Stimulated activated CD4-positive, alpha-beta T cell treated with anti-CD3 and anti-CD28 coated beads, Interleukin-1b, Interleukin-23, amount 100 ng/mL, for 4 hours (primary cell): ENCODE measurements at places on chromosomes 11 and 22.

DNA sequence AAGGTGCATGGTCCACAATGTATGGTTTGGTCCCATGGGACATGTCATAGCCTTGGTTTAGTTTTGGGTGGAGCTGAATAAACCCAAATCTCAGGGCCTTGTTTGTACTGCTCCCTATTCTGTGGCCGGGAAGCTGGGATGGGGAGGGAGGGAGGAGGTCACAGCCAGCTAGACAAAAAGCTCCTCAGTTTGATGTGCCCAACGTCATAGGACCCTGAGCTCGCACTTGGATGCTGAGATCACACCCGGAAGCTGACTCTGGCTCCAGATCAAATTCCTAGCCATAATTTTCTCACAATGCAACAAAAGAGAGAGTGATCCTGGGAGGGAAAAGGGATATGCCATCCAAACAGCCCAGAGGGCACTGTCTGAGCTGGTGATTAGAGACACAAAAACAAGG, 1.5 kb downstream of the HSPB2 start:
- DNase-seq: no peak

DNA sequence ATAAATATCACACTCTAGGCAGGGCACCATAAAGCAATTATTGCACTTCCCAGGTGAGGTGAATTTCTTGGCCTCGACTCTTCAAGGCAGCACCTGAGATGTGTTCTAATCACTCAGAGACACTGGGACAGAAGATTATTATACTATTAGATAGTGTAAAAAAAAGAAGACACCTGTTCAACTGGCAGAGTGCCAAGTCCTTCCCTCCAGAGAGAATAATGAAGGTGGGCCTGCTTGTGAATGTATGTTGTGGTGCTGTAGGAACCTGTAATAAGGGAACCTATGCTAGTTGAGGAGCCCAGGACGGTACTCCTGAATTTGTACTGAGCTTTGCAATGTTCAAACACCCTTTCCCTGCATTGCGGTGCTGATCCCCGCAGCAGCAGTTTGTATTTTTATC, 107.5 kb downstream of the NXPE2 start:
- no peak for DNase-seq

- no peak for DNase-seq
Observed at GRCh38 chr22:16969508-16970327, 38.3 kb downstream of the GAB4 start.

- peak; percentile 70 for DNase-seq
Observed at GRCh38 chr11:67613960-67614715, 7.4 kb downstream of the NDUFV1 start.

DNA sequence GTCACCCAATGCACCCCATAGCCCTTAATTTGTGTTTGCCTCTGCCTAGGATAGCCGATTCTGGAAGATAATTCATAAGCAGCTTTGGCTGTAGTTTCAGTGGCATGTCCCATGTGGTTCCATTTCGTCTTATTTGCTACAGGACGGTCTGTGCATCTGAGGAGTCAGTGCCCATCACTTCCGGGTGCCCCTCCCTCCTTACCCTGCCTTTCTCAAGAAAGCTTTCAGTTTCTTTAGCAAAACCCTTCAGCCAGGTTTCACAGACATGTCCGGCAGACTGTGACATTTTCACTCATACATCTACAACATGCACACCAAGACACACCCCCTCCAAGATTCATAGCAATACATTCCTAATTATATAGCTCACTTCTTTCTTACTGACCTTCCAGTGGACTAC, 14.3 kb downstream of the TP53AIP1 start:
- DNase-seq: no peak

DNA sequence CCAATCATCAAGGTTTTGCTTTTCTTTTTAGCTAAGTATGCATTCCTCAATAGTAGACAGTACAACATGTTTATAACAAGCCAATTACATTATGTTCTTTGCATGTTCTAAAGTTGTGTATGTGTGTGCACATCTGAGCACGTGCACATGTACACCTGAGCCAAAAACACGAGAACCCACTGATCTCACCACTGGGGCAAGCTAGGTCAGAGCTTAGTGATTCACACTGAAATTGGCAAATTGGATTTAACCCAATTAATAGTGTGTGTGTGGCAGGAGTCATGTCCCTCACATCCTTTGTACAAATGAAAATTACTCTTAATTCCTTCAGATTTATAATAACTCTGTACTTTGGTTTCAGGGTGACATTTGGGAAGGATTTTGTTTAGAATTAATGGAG, 145.7 kb upstream of the TEAD1 start:
- DNase-seq: no peak

GRCh38 chr11:1574238-1574932, 2.3 kb upstream of the DUSP8 start:
- DNase-seq: peak; percentile 57

DNA sequence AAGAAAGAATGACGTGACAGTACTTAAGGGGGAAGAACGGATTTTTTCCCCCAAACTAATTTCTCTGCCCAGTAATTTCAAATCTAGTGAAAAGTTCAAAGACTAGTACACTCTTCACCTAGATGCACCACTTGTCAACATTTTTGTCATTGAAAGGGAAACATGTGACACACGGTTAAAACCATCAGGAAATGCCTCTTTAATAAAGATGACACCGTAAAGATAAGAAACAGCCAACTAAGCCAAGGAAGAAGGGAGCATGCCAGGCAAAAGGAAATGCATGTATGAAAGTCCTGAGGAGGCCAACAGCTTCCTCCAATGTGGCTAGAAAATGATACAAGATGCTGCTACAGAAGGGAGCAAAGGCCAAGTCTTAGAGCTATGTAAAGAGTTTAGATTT, 49.4 kb downstream of the RSF1 start:
- no peak for DNase-seq

DNA sequence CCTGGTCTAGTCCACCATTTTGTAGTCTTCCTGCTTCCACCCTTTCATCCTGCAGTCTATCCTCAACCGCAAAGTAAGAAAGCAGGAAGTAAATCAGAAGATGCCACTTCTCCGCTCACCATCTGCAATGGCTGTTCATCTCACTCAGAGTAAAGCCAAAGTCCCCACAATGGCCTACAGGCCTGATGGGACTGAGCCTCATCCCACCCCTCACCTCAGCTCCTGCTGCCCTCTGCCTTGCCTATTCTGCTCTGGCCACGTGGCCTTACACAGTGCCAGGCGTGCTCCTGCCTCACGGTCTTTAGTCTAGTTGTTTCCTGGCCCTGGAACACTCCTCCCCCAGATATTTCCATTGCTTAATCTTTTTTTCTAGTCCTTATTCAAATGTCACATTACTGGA, 95.5 kb downstream of the USP35 start:
- no peak for DNase-seq

DNA sequence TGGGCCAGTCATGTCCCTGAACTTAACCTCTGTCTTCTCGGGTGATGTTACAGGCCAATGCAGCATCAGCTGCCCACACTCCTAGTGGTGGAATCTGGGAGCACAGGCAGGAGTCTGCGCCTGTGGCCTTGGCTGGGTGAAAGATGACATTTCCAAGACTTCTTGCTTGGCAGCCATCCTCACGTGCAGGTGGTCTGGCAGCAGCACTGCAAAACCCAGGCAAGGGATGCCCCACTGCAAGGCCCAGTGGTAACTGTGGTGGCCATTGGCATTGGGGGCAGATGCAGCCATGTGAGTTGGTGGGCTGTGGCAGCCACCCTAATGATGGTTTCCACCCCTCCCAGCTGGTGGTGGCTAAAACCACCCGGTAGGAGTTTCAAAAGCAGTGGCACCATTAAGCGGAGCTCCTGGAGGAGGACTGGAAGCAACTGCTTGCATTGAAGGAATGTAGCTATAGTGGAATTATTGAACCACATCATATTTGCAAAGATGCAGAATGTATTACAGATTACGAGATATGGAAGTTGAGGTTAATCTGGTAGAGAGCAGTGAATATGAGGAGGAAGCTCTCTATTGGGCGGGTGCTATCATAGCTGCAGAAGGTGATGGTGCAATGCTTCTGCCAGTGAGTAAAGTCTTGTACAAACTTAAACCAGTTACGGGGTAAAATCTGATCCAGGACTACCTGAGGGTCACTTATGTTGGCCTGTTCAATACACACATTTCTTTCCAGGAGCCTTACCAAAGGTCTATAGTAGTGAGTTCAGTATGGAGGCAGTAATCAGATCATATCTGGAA, 120.7 kb upstream of the TOP3B start:
- DNase-seq: no peak

DNA sequence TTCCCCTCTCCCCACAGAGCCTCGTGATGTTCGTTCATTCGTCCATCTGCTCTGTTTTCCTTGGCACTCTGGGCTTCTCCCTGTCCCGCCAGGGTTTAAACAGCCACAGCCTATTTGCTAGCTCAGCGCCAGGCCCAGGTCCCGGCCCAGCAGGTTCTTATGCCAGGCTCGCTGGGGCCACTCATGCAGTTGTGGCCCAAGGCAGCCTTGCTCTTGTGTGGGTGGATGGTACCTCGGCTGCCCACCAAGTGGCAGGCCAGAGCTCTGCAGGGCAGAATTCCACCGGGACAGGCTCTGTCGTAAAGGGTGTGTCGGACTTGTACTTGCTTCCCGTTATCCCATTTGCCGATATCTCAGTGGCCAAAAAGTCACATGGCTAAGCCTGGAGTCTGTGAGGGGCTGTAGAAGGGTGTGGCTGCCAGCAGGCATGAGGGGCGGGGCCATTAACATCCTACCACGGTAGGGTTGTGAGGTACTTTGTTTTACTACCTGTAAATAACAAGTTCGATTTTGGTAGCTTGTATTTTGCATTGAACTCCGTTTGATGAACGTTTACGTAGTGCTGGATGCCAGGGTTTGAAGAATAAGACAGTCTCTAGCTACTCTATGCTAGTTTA, 7.9 kb downstream of the FAM118A start:
- DNase-seq: no peak

DNA sequence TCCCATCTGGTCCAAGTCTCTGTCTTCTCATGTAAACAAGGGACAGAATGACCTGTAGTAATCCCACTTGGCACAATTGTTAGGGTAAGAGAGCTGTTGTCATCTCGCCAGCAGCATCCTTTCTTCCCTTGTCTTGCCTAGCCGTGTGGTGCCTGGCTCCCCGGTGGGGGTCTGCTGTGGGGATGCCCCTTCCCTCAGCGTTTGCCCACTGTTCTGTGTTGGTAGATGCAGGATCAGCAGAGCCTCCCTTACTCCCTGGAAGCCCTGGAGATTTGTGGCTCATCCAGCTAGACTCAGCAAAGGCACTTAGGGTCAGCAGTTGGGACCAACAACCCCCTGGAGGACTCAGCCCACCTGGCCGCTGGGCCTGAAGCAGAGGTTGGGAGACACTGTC, 13.0 kb downstream of the ACO2 start:
- DNase-seq: no peak

DNA sequence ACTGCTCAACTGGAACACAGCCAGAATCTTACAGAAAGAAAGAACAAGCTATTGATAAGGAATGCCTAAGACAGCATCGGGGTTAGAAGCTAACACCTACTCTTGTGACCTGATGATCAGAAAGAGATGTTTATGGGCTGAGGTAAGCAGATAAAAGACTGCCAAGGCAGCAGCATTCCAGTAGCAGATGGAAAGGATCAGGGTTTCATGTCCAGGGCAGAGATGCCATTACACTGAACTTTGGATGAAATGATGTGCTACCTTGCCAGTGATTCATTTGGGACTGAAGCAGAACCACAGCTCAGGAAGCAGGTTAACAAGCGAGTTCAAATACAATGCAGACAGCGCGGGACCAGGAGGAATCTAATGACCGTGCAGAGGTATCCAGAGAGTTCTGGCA, 27.1 kb upstream of the APOA1 start:
- no peak for DNase-seq

GRCh38 chr11:15473954-15474837, 359.5 kb downstream of the INSC start:
- no peak for DNase-seq

DNA sequence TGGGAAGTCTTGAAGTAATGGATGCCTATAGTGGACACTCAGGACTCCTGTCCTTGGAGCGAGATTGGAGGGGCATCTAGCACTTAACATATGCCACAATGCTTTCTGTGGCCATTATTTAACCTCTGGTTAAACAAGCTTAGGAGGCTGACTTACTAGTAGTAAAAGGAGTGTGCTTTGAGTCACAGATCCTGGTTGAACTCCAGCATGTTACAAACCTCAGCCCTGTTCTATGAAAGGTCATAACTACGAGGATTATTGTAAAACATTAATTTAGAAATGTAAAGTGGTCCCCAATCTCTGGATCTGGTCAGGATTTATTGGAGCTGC, 1.1 kb upstream of the LBHD1 start:
- DNase-seq: no peak

- DNase-seq: no peak
Observed at GRCh38 chr11:74268456-74268855, 43.0 kb downstream of the P4HA3 start.

DNA sequence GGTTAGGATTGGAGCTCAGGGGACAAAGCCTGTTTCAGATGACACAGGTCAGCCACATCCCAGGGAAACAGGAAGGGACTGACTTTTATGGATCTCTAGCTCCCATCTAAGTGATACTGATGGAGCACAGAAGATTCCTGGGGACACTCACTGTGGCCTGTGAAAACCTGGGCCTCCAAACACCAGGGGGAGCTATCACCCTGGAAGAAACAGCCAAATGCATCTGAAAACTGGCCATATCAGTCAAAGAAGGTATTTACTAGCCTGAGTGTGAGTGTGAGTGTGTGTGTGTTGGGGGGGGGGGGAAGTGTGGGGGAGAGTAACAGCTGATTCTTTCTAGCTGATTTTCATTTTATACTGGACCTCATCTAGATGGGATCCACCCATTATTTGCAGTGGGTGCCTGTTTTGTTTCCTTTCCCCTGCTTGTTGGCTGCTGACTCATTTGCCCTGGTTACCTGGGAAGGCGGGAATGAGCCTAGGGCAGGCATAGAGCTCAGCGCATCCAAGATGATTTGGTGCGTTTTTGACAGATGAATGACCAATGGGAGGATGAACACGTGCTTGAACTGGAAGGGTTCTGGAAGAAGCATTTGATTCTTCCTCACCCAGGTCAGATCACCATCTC, 284.0 kb downstream of the KIRREL3 start:
- DNase-seq: no peak

DNA sequence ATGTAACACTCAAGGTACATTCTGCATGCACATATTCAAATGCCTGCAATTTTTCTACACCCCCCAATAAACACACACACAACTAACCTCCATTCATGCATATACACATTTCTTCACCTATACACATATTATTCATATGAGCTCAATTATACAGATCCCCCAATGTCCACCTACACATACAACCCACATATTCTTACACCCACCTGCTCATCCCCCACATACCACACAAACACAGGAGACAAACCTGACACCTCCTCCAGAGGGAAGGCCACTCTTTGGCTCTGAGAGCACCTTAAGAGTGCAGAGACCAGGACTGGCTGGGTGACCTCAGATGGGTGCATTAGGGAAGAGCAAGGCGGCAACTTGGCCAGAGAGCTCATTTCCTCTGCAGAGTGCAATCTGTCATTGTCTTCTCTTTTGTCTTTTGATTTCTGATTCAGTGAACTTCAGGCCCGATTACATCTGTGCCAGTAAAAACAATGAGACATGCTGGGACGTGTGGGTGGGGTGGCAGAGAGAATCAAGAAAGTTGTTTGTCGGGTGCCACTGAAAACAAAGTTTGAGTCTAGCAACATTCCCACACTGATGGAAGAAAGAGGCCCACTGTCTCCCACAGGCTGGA, 208.4 kb downstream of the NXPE2 start:
- DNase-seq: no peak
